ENCODE measurements at places on chromosomes 7 and 10.
A peak's percentile ranks its signal among the peaks of the same experiment; 100 is the strongest.

DNA sequence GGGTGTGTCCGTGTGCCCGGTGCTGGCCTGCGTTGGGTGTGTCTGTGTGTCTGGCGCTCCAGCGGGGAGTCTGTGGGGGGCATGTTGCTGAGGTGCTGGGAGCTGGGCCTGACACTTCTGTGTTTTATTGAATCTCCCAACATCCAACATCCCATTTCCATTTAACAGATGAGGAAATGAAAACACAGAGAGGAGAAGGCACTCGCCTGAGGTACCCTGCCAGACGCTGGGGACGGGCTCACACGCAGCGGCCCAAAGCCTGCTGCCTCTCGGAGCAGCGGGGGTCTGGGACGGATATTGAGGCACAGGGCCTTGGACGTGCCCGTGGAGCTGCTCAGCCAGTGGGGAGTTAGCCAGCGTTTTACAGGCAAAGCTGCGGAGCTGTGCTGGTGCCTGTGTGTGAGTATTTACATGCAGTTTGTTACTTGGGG, 133.9 kb downstream of the DNAJB6 start:
- DNase-seq = no peak

DNA sequence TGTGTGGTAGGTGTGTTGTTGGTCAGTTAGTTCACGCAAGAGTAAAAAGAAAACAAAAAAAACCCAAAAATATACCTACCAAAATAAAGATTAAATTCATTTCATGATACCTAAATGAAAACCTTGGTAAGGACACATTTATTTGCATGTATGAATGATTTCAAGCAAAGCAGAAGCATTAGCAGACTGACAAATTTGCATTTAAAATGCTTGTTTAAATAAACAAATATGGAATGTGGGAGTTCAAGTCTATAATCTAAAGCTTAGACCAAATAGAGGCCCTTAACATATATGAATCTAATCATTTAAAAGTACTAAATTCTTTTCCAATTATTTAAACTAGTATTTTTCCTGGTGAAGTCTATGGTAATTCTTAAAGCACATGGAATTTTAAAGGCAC, 35.8 kb downstream of the GNAT3 start:
- DNase-seq = no peak

GRCh38 chr10:31120961-31121685, 89.5 kb upstream of the ZNF438 start:
- no peak for DNase-seq

DNA sequence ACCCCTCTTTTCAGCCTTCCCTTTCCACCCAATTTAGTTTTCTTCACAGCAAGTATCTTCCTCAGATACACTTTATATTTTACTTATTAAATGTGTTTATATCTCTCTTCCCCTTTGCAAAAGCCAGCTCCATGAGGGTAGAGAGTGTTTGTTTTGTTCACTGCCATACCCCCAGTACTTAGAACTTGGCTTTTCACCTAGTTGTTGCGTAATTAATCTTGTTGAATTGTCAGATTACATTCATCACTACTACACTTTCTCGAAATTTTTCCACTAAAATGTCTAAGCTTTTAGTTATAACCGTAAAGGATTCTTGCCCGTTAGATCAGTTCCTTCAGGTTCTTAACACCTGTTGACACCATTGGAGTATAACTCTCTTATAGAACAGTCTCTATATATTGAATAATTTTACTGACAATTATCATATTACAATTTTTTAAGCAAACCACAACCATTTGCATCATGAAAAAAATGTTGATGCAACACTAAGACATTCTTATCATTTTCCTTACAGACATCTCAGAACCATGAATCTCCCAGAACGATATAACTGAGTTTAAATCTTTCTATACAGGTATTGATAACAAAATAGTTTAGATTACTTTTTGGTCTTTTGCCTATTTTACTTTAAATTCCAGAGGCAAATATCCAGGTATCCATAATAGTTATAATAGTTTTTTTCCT, 29.9 kb downstream of the VWDE start:
- DNase-seq = no peak

- no peak for DNase-seq
Observed at GRCh38 chr10:7892146-7892545, 73.8 kb downstream of the TAF3 start.

DNA sequence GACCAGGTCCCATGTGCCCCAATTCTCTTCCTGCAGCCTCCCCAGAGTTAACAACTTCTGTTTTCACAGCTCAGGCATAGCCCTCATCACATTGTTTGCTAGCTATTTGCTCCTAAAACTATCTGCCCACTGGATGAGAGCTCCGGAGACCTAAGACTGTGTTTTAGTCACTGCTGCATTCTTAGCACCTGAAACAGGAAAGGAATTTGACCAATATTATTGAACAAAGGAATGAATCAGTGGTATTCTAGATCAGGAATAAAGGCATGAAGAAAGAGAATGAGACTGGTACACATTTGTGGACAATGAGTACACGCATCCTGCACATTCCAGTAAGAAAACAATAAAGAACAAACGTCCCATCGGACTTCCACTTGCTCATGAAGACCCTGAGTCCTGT, 54.8 kb downstream of the PPP1R17 start:
- no peak for DNase-seq

GRCh38 chr7:148701414-148701813, 2.7 kb downstream of the CUL1 start:
- DNase-seq = no peak

DNA sequence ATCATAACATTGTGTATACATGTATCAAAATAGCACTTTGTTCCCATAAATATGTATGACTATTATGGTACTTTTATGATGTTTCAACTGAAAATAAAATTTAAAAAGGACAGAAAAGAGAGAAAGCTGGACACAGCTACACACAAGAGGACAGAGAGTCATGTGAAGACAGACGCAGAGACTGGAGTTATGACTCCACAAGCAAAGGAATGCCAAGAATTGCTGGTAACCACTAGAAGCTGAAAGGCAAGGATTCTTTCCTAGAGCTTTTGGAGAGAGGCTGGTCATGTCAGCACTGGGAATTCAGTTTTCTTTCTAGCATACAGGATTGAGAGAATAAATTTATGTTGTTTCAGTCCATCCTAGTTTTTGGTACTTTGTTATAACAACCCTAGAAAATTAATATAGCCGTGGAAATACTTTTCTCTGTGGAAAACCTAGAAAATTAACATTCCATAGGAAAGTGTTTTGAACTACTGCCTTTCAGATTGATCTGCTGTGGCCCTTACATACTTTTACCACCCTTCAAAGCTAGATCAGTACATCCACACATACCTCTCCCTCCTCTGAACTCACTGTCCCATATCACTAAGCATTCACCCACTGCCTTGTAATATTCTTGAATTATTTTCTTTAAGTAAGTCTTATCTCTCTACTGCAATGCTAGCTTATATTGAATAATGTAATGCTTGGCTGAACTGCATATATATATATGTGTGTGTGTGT, 575.3 kb downstream of the IPMK start:
- no peak for DNase-seq

DNA sequence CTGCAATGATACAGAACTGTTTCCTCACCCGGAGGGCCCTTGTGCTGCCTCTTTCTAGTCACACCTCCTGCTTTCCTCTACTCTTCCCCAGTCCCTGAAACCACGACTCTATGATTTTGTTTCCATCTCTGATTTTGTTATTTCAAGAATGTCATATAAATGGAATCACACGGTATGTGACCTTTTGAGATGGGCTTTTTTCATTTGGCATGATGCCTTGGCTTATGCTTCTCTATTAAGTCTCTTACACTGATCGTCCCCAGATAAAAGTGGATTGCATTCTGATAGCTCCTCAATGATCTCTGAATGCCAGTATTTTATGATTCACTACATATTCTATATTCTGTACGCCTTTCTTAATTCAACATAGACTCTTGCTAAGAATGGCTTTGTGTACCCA, 78.2 kb downstream of the GALNT11 start:
- DNase-seq = no peak

- no peak for DNase-seq
Observed at GRCh38 chr7:149610441-149611011, 112.9 kb upstream of the ZNF746 start.

- DNase-seq = no peak
Observed at GRCh38 chr7:101901661-101902491, 84.5 kb downstream of the CUX1 start.

- no peak for DNase-seq
Observed at GRCh38 chr10:95755511-95756004, 405 bp upstream of the ENTPD1 start.

GRCh38 chr7:131042269-131043160, 285.2 kb upstream of the MKLN1 start:
- DNase-seq = no peak

GRCh38 chr7:11252011-11252607, 278.4 kb downstream of the PHF14 start:
- no peak for DNase-seq

DNA sequence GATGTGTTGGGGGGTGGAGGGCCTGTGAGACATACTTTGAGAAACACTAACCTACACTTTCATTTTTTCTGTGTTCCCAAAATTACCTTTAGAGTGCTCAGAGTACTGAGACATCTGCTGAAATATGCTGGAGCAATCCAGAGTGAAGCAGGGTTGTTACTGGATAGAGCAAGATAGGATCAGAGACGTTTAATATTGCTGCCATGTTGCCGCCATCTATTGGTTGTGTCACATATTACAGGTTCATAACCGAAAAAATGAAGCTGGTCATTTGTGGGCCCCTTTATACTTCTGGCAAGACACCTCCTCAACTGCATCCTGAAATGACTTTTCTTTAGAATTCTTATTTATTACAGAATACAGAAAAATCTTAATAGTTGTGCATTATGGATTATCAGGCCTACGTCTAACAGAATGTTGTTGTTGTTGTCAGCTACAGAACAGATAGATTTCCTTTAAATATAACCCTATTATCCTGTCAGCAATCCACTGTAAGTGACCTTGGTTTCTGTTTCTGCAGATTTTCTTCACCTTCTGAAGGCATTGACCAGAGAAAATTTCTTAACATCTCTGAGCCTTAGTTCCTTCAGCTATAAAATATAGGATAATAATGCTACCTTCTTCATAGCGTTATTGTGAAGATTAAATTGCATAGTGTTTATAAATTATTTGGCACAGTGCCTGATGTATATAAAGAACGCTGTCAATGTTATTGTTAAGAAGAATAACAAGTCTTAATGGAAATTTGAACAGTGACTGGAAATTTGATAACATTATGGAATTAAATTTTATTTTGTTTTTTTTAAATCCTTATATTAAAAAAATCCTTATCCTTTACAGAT, 16.2 kb upstream of the DLD start:
- DNase-seq = peak; percentile 60

DNA sequence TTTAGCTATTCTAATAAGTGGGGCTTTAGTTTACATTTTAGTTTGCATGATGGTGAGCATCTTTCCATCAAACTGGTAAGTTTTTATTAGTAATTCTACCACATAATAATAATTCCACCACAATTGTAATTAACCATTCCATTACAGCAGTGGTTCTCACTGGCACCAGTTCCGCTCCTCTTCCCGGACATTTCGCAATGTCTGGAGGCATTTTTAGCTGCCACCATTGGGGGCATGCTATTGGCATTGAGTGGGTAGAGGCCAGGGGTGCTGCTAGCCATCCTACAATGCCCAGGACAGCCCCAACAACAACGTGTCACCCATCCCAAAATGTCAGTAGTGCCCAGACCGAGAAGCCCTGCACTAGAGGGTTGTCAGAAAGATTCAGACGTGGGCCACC, 31.4 kb downstream of the ADRB1 start:
- DNase-seq = no peak

DNA sequence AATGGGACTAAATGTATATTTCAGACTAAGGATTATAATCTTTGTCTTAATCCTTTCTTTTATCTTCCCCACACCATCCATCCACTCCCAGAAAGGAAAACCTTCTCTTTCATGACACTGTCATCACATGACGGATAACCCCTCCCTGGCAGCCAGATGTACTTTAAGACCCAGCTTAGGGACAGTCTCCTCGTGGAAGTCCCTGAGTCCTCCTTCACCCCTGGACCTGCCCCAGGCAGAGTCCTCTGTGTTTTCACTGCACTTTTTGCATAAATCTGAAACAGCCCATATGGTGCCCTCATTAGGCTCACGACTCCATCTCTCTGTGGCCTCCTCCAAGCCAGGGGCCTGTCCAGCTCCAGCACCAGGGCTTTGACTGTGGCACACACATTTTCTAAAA, 16.0 kb downstream of the NRAP start:
- DNase-seq = no peak

GRCh38 chr7:41487229-41487940, 215.5 kb downstream of the INHBA start:
- DNase-seq = no peak

DNA sequence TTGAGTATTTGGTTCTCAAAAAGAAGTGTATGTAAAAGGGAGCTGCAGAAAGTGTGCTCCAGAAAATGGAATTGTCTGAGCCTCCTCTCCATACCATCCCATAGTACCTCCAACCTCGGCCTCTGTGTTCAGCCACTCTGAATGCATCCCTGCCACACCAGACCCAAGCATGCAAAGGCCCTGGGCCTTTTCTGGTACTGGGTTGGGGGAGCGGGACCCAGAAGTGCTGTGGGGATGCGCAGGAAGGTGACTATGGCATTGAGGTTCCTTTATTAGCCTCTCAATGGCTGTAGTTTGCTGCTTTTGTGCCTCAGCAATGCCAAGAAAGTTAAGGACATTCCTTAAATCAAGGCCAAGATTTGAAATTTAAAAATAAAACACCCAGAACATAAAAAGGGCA, 2.1 kb upstream of the KCNMA1 start:
- DNase-seq = no peak

DNA sequence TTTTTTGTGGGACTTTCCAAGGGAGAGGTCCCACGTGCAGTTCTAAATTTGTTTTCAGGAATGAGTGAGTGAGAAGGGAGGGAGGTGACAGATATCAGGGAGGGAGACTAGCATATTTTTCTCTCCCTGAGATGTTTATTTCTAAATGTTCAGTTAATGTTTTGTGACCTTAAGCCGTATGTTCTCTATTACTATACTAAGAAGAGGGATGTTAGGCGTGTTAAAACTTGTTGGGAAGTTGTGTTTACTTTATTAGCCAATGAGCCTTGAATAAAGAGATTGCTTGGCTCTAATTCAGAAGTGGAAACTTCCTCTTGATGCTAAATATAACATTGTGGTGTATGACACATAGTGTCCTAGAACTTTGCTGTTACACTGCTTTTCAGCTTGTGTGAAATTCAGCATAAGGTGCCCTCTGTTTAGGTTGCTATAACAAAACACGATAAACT, 37.3 kb downstream of the DNAH11 start:
- DNase-seq = no peak

DNA sequence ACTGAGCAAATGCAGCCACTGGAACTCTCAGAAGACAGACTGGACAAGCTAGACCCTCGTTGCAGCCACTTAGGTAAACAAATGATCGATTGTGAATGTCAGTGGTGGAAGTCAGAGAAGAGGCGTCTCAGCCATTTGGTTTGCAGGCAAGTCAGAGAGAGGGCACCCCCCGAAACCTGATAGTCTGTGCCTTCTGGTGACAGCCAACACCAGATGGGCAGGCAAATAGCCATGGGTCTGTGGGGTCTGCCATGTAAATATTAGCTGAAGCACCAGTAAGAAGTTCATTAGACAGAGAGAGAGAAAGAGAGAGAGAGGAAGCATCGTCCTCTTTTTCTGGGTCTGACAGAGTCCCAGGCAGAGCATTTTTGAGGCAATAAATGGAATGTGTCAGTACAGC, 5.4 kb downstream of the PPP1R17 start:
- no peak for DNase-seq

Measured in CD4-positive, alpha-beta T cell treated with Interleukin-15 for 4 hours (primary cell).